COLO829 (cell line): ENCODE measurements at places on chromosomes 7 and 10.
A peak's percentile ranks its signal among the peaks of the same experiment; 100 is the strongest.

DNA sequence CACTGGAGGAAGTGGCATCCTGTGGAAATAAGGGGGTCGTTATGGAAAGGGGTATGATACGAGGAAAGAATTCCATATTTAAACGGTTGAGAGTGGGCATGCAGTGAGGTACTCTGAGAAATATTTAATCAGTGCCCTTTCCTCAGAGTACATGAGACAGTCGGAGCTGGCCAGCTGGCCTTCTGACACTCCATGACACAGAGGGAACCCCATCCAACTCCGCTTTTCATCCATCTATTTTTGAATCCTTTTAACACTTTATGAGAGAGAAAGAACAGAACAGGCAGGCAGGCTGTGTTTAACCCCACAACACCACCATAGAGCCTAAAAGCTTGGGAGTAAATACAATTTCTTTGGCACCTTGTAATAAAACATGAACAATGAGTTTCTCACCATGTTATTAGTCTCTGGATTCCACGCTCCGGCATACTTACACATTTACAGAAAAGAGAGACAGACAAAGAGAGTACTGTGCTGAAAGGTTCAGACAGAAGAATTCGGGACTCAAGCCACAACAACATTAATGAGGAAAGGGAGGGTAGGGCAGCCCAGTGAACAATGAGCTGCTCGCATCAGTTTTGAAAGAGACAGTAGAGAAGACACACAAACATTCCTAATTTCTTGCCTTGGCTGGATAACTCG lies 124.2 kb upstream of the PDLIM1 start:
- peak; percentile 64 for DNase-seq

DNA sequence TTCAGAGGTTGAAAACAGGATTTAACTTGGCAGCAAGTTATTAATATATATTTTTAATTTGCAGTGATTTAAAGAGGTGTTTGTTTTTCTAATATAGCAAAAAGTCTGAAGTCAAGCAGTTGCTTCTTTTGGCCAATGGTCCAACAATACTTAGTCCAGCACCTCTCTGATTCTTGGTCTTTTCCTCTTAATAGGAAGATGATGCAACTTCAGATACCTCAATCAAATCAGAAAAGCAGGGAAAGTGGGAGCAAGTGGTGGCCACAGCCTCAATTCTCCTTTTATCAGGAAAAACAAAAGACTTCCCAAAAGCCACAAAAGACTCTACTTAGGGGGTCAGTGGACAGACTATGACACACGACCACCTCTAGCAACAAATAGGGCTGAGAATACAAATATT lies 133.6 kb upstream of the LRGUK start:
- DNase-seq, result no peak

DNA sequence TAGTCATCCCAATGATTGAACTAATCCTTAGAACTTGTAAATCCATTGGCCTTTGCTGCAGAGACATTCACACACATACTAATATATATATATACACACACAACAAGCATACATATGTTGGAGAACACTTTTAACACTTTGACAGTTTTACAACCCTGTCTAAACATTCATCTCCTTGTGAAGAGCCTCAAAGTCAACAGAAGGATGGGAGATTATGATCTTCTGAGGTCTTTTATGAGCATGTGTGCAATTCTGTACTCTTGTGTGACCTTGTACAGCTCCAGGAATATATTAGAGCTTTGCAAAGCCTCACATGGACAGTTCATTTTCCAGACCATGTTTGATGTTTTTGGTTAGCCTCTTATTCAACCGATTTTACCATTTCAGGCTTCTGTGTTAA lies 589.0 kb downstream of the NXPH1 start:
- no peak for DNase-seq

GRCh38 chr7:133409421-133409820 lies 156.5 kb downstream of the EXOC4 start:
- DNase-seq, result peak; percentile 79

GRCh38 chr7:26700386-26700785 lies 164.0 kb downstream of the SKAP2 start:
- DNase-seq, result no peak

DNA sequence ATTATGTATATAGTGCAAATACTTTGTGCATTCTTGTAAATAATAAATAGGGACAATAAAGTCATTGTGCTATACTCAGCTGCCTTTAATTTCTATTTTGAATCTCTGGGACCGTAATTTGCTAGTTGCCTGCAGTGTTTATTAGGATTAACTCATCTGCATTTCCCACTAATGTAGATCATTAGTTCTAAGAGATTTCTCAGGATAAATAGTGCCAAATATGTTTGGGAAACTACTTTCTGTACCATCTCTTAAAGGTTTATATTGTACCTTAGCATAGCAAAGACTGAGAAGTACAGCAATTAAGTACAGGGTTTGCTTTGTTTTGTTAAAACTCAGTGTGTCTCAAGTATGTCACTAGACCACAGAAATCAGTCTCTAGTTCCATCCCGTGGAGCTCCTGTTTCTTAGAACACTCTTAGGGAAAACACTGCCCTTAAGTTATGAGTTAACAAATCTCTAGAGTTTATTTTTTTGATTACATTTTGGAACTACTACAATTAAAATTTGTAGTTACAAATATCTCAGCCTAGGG lies 26.0 kb downstream of the ADD3 start:
- DNase-seq, result no peak
